ENCODE measurements at places on chromosomes 7 and 10. TPM values are rescaled to one million over a fixed set of nuclear protein-coding genes. Genes with fewer than 3 reads are reported as not detected.
A peak's percentile ranks its signal among the peaks of the same experiment; 100 is the strongest.

DNA sequence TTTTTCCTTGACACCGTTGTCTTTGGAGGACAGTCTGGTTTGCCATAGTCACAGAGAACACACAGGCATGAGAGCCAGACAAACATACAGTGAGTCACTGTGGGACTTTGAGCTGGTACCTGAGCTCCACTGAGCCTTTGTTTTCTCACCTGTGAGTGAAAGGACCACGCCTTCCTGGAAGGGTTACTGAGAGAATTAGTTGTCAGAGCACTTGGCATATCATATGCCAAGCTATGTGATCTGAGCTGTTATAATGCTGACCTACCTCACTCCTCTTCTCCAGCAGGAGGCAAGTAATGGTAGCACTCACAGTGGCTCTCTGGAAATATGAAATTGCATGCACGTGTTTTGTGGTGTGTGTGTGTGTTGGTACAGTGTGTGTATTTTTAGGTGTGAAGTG is 59.7 kb downstream of the CXCL12 start:
- no peak for DNase-seq

Gene TMEM130
- 0.60 TPM for total RNA-seq

Gene AKR1E2
- total RNA-seq, result 5.4 TPM

GRCh38 chr7:103989785-103990767 is 618 bp upstream of the RELN start:
- peak; percentile 24 for DNase-seq

Gene IQUB
- 0.69 TPM for total RNA-seq

Gene NKX2-3
- not detected for total RNA-seq

DNA sequence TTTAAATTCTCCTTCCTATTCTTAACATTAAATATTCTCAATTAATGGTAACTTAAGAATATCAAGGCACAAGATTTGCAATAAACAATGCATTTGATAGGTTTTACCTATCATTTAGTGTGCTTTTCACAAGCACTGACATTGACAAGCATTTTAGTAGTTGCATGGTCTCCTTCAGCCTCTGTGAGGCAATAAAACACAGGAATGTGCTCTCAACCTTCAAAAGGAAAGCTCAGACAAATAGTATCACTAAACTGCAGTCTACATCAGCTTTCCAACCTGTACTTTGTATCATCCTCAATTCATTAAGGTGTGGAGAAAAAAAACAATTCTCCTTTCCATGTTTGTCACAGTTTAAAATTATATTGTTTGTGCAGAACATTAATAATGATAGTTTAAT is 51.1 kb upstream of the TSPAN13 start:
- DNase-seq, result peak; percentile 47

DNA sequence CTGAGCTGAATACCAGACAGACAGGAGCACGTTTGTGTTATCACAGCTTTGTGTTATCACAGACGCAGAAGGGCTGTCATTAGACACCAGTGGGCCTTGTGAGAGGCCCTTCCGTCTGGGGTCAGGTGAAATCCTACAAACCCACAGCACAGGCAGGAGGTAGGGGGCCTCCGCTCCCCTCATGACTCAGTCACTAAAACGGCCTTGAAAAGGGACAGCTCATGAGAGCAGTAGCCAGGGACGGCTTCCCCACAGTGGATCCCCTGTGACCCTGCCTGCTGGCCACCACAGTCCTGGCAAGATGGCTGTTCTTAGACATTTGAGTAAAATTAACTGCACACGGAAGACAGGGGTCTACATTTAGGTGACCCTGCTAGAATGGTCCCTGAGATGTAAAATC is 215.8 kb upstream of the PPP2R2D start:
- DNase-seq, result no peak

DNA sequence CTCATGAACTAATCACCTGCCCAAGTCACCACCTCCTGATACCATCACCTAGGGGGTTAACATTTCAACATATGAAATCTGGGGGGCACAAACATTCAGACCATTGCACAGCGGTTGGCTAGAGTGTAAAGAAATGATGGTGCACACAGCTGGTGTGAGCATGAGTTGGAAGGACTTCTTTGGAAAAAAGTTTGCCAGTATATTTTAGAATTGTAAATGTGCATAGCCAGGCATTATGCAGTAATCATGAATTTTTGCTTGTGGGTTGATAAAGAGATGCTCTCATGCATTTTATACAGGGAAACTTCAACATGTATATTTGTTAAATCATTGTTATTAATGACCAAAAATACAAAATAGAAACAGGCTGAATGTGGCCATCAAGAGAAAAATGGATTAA is 100.0 kb downstream of the VWC2 start:
- DNase-seq, result no peak

- DNase-seq, result no peak
These were observed 46.8 kb upstream of the CD36 start for GRCh38 chr7:80591654-80592053.

GRCh38 chr10:17616403-17617030 is 657 bp downstream of the HACD1 start:
- peak; percentile 34 for DNase-seq

GRCh38 chr10:69217119-69217754 is 2.9 kb upstream of the HKDC1 start:
- DNase-seq, result peak; percentile 99

DNA sequence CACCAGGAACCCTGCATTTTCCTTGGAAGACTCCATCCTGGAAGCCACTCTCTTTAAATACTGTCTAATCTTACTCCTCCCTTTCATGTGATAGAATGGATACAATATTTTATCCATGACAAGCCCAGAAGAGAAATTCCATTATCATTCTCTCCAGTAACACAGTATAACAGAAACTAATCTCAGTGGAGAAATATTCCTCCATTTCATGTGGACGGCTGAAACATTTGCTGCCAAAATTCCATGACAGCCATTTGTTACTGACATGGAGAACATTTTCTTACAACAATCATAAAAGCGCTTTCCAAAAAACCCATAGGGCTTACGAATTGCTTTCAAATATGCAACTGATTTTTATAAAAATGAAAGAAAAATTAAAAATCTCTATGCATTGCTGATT is 392.8 kb upstream of the KLF6 start:
- DNase-seq, result no peak

GRCh38 chr10:70579234-70580002 is 23.1 kb downstream of the PRF1 start:
- DNase-seq, result peak; percentile 25

Gene CRYGN
- not detected for total RNA-seq

DNA sequence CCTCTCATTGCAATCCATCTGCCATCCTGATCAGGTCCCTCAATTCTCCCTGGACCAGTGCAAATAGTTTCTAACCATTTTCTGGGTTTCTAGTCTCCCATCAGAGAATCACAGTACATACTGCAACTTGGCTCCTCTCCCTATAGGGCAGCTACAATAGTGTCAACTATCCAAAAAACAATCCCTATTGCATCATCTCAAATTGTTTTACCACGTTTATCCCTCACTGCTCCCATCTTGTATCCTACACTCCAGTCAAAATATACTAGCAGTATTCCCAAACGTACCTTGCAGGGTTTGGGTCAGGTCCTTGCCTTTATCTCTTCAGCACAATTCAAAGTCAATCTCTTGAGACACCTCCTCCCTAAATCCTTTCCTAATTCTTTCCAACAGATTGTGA is 23.6 kb downstream of the ASB15 start:
- no peak for DNase-seq

Gene ADAM12
- 19.4 TPM for total RNA-seq

DNA sequence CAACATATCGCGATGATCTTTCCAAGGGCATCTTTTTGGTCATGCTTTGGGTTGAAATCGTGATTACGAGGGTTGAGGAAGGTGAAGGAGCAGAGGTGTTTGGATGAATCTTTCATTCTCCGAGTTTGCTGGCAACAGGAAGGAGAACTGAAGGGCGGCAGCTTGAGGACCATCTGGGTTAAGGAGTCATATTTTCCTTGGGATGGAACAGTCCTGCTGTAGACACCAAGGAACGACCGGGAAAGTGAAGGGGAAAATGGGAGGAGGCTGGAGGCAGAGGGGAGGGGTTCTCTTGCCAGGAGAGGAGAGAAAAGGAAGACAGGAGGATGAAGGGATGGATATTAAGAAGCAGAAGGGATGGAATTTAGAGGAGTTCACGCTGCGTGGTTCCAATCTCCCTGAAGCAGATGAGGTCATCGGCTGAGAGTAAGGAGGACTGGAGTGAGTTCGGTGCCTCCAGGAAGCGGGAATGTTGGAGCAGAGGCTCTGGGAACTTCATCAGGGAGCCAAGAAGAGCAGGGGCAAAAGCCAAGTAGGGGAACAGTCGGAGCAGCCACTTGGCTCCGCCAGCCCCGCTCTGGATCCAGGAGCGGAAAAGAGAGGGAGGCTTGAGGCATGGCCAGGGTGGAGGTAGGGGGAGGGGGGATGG is 116.6 kb upstream of the GALNT17 start:
- DNase-seq, result no peak

GRCh38 chr7:39434012-39434411 is 132.2 kb upstream of the YAE1 start:
- DNase-seq, result no peak

GRCh38 chr10:3735175-3735574 is 49.8 kb downstream of the KLF6 start:
- DNase-seq, result no peak

Gene CHAT
- total RNA-seq, result not detected

DNA sequence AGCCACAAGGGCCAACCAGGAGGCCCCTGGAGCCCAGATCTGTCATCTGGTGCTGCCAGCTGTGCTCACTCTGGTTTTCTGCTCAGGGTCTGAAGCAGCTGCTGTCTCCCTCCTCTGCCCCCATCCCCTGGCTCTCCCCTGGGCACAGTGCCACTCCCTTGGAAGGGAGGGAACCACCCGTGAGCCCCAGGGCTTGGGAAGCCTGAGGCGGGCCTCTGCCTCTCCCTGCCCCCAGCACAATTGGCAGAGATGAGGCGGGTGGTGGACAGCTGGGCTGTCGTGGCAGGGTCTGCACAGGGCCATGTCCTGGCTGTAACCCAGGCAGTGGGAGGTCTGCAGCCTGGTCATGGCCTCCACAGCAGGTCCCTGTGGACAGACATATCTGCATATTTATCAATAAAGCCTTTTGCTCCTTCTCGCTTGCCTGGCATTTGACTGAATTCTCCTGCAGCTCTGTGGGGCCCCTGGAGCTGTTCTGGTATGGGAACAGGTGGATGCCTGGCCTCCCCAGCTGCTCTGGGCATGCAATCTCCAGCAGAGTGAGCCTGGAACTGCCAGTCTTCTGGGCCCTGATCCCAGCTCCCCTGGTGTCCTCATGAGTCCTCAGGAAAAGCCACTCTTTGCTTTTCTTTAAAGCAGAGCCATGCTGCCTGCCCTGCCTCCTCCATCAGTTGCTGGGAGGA is 1.6 kb upstream of the ANKRD2 start:
- no peak for DNase-seq

DNA sequence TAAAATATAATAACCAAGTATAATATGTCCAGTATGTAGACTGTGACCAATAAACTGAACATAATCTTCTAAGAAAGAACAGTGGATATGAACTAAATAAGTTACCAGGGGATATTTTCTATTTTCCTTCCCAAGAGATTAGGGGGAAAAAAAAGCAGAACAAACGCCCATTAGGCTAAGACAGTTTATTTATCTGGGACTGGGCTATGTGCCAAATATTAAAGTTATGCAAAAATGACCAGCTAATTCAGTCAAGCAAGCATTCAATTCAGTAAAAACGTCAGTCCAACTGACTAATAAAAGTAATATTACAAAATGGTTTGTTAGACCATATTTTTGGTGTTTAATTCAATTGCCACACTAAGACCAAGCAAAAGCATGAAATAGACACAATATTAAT is 122.2 kb downstream of the TSPAN12 start:
- DNase-seq, result no peak

Gene VAX1
- not detected for total RNA-seq

- no peak for DNase-seq
These were observed 203.1 kb downstream of the MLLT10 start for GRCh38 chr10:21737106-21737505.

Gene ACBD7
- 2.4 TPM for total RNA-seq

Gene EPHB6
- 2.0 TPM for total RNA-seq

Gene IGF2BP3
- 50.8 TPM for total RNA-seq

DNA sequence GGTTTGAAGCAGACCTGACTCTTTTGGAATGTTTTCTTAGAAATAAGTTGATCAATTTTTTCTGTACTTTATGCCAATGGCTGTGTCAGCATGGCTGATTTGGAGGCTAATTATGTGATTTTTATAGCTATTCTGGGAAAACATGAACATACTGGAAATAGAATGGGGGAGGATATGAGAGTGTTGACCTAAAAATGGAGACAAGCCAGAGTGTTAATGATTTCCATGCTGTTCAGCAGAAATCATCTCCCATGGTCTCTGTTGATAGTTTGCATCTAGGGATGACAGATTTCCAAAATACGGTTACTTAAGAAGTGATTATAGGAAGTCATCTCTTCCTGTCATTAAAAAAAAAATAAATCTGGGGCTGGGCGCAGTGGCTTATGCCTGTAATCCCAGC is 32.7 kb upstream of the DMTF1 start:
- DNase-seq, result no peak

DNA sequence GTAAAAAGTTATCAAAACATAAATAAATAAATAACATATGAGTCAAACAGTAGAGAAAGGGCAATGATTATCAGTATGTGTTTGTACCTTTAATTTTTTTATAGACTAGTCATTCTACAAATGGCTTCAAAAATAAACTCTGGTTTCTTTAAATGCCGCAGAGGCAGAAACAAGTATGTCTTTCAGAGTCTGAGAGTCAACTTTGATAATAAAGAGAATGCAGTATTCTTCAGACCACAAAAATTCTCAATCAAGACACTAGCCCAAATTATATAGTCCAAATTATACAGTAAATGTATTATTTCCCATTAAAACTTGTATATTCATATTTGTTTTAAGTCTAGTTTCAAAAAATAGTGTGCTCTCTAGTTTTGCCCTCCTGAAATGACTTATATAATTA is 1142.3 kb downstream of the NXPH1 start:
- DNase-seq, result no peak

GRCh38 chr10:62541811-62542210 is 167.6 kb downstream of the ZNF365 start:
- no peak for DNase-seq

Gene KEL
- 0.20 TPM for total RNA-seq

DNA sequence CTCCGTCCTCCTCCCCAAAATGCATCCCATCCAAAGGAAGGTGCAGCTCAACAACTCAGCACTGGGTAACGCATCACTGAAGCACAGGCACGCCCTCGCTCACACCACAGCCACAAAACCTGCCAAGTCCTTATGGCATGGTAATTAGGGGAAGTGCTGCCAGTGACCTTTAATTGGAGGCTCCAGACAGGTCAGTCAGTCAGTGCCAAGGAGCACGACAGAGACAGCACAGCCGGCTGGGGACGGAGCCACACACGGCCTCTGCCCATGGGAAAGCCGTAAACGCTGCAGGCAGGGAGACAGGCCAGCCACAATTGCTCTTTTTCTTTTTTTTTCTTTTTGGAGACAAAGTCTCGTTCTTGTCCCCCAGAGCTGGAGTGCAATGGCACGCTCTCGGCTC is 146.5 kb downstream of the MAD1L1 start:
- no peak for DNase-seq

DNA sequence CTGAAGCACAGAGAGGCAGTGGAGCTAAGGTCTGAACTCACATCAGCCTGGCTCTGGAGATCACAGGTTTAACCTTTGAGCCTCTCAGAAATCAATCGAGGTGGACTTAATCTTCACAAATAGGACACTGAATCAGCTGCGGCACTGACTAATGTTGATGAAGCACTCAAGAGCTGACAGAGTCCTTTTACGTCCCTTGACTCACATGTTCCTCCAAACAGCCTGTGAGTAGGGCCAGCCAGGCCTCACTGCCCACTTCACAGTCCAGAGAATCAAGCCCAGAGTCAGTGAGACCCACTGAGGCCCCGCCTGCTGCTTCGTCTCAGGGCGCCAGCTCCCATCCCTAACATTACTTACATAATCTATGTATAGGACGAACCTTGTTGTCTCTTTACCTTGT is 63.1 kb downstream of the TNS3 start:
- DNase-seq, result peak; percentile 86

Measured in renal cortical epithelial cell (primary cell).